ENCODE measurements at places on chromosomes 4 and X. TPM values are rescaled to one million over a fixed set of nuclear protein-coding genes. Genes with fewer than 3 reads are reported as not detected.

GRCh38 chr4:181949704-181950312, 293.4 kb upstream of the TENM3 start:
- no peaks in the 10 kb centered on the region for H3K4me1 ChIP-seq
- H3K36me3 ChIP-seq = no peaks in the 10 kb centered on the region
- no peak overlapping the region for H3K4me3 ChIP-seq

GRCh38 chrX:136733613-136734012, 47.1 kb downstream of the ARHGEF6 start:
- H3K4me1 ChIP-seq = no peaks in the 10 kb centered on the region
- no peak for DNase-seq
- H3K27ac ChIP-seq = no peak overlapping the region
- H3K36me3 ChIP-seq = no peaks in the 10 kb centered on the region
- H3K27me3 ChIP-seq = no peaks in the 10 kb centered on the region

DNA sequence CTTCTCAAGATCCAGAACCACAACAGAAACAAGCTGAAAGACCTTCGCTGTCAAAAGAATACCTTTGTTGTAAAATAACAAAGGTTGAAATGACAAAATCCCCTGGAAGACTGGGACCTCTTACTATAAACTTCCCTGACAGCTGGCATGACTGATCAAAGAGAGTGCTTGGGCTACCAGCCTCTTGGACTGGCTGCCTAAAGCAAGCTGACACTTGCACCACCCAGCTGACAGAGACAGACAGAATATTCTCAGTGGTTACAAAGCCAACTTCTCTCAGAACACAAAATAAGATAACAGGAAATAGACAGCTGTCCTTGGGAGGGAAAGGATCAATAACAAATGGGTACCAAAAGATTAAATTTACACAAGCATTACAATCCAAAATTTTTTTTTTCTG, 241.7 kb upstream of the SPOCK3 start:
- H3K4me1 ChIP-seq = no peaks in the 10 kb centered on the region
- H3K4me3 ChIP-seq = no peak overlapping the region
- H3K36me3 ChIP-seq = no peaks in the 10 kb centered on the region
- no peaks in the 10 kb centered on the region for H3K27me3 ChIP-seq
- no peak overlapping the region for H3K27ac ChIP-seq
- DNase-seq = no peak

DNA sequence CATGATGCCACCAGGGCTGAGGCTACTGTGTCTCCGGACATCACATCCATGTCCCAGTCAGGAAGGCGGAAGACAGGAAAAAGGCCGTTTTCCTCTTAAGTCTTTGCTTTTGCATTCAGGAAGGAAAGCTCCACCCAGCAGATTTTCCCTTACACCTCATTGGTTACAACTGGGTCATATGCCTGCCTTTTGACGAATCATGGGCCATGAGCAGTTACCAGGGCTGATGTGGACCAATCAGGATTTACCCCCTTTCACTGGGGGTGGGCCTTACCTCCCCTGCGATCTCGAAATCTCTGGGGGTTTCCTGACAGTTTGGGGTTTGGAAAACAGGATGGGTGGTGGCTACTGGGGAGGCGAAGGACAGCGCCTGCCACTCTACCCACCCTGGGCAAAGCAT, 52.5 kb upstream of the GRPEL1 start:
- H3K4me1 ChIP-seq = no peaks in the 10 kb centered on the region
- H3K4me3 ChIP-seq = no peak overlapping the region
- H3K27ac ChIP-seq = no peak overlapping the region
- no peaks in the 10 kb centered on the region for H3K27me3 ChIP-seq
- DNase-seq = no peak
- H3K36me3 ChIP-seq = no peaks in the 10 kb centered on the region

GRCh38 chr4:92615049-92615448, 311.3 kb downstream of the GRID2 start:
- no peak overlapping the region for H3K4me3 ChIP-seq
- H3K36me3 ChIP-seq = no peaks in the 10 kb centered on the region
- H3K4me1 ChIP-seq = no peaks in the 10 kb centered on the region
- no peak overlapping the region for H3K27ac ChIP-seq

STBD1 gene
- not detected for total RNA-seq

DNA sequence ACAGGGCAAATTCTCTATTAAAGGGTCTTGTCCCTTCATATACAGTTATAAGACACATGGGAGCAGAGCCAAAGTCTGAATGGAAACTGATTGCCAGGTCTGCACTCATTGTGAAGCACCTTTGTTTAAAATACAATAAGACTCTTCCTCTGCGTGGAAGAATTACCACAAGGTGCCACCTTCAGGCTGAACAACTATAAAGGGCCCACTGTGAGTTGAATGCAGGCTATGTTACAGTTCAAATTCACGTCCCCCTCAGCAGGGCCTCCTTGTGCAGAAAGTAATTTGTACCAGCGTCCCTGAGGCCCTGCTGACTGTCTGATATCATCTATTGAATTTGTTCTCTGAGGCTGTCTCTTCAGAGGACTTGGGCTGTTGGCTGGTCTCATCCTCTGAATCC, 225.8 kb upstream of the TEX13C start:
- H3K36me3 ChIP-seq = no peaks in the 10 kb centered on the region
- no peak overlapping the region for H3K27ac ChIP-seq
- H3K27me3 ChIP-seq = no peaks in the 10 kb centered on the region
- no peak for DNase-seq

Data from GM12878 (cell line).